ENCODE measurements at places on chromosomes 13 and 19. TPM values are rescaled to one million over a fixed set of nuclear protein-coding genes. Genes with fewer than 3 reads are reported as not detected.

DNA sequence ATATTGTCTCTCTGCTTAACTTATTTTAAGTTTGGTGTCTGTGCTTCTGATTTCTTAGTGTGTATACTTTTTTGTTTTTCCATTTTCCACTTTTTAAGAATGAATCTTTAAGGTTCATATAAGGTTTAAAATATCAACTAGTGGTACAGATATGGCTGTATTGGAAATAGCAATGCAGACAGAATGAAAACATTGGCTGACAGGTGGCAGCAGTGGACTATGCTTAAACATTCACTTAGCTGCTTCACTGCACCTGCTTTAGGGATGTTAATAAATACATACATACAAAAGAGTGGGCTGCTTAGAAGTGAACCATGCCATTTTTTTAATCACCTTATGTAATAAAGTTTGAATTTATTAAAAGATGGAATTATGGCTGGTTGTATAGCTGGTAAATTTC, 27.3 kb downstream of the TM9SF2 start:
- peak; percentile 70 for DNase-seq

The NCR1 gene
- polyA plus RNA-seq = 0.39 TPM

DNA sequence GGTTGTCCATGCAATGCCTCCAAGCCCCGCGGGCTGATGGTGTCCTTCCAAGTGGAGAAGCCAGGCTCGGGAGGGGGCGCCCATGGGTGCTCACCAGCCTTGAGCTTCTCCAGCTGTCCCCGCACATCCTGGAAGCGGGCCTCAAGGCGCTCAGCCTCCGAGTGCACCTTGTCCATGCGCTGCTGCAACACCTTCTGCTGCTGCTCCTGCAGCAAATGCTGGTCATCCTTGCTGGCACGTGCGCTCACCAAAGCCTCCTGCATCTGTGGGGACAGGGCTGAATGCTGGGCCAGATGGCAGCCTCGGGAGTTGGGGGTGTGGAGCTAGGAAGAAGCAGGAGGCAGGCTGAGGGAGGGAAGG, 22.8 kb upstream of the EMP3 start:
- DNase-seq = no peak

- DNase-seq = peak; percentile 20
These were observed 1.1 kb upstream of the TMTC4 start for GRCh38 chr13:100675661-100676129.

DNA sequence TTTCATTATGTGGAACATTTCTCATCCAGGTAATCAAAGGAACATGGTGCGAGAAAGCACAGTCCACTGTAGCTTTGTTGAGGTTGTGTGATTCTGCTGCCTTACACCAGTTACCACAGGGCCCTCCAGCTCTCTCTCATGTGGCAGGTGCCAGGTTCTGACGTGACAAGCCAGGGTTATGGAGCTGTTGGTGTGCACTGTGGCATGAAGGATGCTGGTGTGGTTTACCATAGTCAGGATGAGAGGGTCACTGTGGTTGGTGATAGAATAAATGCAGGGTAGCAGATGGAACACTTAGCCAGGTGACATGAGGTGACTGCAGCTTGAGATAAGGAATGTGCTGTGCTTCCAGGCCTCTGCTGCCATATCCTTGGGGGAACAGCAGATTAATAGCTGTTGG, 7.4 kb downstream of the ZNF223 start:
- DNase-seq = no peak

The CEACAM3 gene
- polyA plus RNA-seq = not detected

The IL17D gene
- polyA plus RNA-seq = 0.11 TPM

The ELAVL3 gene
- polyA plus RNA-seq = not detected

DNA sequence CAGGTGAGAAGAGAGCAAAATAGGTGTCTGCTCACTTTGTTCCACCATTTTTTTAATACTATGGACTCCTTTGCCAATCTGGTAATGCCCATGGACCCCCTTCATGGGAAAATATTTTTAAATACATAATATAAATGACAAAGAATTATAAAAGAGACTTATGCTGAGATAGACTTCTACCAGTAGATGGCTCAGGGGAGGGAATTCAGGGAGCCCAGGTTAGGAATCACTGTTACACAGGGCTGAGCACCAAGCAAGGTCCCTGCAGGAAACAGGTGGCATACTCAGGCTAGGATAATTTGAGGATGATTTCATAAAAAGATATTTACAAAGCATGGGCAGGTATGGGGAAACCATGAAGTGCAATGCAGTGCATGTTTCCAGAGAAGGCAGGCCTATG, 525.9 kb downstream of the FGF9 start:
- DNase-seq = no peak

DNA sequence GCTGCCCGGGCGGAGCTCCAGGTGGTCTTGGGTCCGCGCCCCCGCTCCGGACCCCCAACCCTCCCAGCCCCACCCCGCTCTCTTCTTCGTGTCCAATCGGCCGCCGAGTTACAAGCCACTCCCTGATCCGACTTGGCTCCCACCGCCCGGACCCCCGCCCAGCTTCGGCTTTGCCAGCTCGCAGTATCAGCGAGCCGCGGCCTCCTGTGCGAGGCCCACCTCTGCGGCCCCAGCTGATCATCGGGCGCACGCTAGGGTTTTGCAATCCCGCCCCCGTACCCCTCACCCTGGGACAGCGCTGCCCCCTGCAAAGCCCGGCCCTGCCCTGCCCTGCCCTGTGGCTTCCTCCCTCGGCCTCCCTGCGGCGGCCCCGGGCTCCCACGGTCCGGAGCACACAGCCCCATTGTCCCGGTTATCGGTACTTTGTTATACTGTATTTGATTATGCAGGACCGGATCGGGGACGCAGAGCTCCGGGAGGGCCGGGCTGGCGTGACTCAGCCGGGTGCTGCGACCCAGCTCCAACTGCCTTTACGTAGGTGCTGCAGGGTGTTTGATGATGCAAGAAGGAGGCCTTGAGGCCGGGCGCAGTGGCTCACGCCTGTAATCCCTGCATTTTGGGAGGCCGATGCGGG, 598 bp upstream of the LPAR2 start:
- peak; percentile 44 for DNase-seq

GRCh38 chr19:16521715-16522289, 20.4 kb downstream of the CHERP start:
- no peak for DNase-seq

GRCh38 chr13:76798037-76798436, 88.2 kb downstream of the KCTD12 start:
- DNase-seq = no peak

GRCh38 chr19:49738268-49738667, 24.8 kb downstream of the TSKS start:
- DNase-seq = no peak

All from CD4-positive, CD25-positive, alpha-beta regulatory T cell (primary cell).